ENCODE measurements at places on chromosomes 4 and X.

DNA sequence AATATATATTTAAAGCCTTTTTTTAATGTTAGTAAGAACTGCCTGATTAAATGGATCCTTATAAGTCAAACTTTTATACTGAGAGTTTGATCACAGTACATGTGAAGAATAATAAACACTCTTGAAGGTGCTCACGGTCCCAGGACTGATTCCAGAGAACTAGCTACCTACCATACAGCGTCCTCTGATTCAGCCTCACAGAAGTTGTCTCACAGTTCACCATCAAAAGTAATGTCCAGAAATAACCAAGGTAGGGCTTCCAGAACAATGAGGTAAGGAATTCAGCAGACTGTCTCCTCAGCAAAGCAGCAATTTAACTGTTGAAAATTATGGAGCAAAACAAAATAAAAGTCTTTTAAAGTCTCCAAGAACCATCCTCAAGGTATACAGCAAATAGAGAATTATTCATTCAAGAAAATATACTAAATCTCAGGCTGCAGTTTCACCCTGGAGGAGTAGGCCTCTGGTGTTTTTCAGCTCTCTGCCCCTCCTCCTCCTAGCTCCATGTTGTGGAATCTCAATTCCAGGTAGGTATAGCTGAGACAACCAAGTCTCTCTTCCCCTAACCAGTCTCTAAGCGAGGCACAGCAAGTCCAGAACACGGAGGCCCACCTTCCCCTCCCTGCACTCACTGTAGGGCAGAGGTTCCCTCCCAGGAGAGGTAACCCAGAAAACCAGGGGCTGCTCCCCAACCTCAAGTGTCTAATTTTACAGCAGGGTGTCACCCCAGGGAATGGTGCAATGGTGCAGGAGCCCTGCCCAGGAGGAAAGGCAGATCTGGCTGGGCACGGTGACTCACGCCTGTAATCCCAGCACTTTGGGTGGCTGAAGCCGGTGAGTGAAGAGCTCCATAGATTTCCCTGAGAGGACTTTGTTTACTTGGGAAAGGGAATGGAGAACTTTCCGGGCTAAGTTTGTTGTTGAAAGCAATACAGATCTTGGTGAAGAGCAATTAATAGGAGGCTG is 28.6 kb downstream of the FAM241A start:
- DNase-seq: no peak

GRCh38 chr4:3762753-3763549 is 3.2 kb upstream of the ADRA2C start:
- no peak for DNase-seq

DNA sequence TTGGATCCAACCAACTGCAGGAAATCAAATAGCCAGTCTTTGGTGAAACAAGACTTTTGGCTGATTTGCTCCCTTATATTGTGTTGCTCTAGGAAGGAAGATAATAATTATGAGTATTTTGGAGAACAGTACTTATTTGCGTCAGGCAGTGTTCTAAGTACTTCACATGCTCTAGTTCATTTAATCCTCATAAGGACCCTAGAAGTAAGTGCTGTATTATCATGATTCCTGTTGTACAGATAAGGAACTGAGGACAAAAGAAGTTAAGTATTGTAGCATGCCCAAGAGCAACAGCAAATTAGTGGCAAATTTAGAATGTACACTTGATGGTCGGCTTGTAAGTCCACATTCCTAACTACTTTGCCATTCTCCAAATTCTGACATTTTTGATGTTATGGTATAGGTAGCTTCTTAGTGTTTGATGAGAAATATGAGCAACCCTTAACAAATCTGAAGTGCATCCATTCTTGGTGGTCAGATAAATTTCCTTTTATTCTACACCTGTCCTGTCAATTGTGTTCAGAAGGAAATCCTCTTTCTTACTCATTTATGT is 72.0 kb downstream of the SPRY1 start:
- no peak for DNase-seq

DNA sequence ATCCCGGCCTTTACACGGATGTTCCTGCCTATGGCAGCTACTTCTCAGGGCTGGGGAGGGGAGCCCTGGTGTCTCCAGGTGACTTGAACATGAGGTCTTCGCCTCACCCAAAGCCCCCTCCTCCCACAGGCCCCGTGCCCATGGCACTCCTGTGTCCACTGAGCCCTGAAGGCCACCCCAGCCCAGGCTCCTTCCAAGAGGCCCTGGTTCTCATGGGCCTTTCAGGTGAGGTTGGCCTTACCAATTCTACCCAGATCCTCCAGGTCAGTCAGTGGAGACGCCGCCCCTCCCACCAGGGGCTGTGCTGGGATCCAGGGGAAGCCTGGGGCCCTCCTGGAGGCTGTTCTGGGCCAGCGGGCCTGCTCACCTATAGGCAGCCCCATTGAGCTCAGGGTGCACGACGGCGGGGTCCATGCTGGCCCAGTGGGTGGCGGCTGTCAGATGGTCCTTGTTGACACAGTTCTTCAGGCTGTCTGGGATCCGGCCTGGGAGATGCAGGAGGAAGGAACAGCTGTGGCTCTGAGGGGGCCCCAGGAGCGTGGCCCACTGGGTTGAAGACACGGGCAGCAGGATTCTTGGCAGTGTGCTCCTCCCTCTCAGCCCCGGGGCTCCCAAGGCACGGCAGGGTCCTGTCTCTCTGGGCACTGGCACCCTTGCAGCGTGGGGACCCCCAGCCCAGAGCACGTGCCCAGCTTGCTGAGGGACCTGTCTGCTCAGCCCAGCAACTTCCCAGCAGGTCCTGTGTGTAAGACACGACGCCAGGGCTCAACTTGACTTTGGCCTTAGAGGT is 36.2 kb downstream of the CTBP1 start:
- DNase-seq: no peak

- DNase-seq: no peak
Measured at GRCh38 chr4:186900232-186900900, 176.7 kb upstream of the FAT1 start.

DNA sequence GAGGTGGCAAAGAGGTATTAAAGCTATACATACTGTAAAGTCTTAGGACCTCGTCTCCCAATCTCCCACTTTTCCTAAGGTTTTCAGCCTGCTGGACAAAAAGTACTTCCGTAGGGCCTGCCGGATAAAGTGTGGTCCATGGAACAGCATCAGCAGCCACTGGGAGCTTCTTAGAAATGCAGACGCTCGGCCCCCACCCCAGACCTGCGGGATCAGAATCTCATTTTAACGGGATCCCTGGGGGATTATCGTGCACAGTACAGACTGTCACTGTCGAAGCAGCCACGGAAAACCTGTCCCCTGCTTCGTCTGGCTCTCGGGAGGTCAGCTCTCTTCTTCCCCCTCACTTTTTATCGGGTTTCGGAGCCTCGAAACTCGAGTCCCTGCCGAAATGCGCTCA is 802 bp downstream of the ADGRG2 start:
- DNase-seq: peak; percentile 29

- DNase-seq: peak; percentile 87
Measured at GRCh38 chrX:133649651-133650050, 234.4 kb upstream of the GPC4 start.

DNA sequence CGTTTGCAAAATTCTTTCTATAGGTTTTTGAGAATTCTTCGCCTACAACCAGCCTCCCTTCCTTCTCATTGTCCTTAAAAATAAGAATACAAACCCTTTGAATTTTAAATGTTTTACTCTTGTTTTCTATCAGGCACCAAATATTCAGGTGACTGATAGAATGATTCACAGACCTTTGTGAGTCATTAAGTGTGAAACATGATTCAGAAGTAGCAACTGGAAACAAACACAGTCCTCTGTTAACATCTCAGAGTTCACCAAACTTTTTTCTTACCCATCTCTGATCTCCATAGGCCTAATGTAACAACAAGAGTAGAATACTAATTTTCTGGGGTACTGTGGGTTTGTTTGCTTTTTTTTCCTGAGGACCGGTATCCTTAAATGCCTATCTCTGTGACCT is 63.4 kb upstream of the MAB21L2 start:
- no peak for DNase-seq

- no peak for DNase-seq
Measured at GRCh38 chrX:129318375-129318774, 204.9 kb downstream of the SMARCA1 start.

DNA sequence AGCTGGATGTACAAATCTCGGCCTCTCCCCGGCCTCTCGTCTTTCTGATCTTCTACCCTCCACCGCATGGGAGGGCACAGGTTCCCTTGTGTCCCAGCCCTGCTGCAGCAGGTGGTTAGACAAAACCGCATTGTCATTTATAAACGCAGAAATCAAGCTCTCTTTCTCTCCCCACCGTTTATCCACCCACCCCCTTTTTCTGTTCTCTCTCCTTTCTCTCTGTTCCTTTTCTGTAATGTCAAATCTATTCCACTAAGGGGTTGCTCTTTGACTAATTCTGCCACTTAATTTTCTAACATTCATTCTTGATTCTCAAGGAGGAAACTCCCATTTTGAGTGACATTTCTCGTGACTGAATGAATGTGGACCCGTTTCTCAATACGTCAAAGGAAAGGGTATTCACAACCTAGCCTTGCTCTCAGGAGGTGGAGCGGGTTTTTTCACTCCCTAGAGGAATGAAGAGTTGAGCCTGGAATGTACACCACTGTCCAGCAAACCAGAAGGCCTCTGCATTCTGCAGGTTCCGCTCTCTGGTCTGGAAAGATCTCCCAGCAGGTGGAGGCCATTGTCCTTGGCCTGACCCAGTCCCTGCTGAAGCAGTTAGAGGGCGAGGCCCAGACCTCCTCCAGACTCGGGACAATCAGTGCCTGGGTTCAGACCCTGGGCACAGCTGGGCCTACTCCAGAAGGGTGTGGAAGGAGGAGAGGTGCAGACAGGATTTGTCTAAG is 70.9 kb upstream of the ENPP6 start:
- DNase-seq: no peak

GRCh38 chr4:80322716-80323115 is 12.8 kb upstream of the CFAP299 start:
- DNase-seq: no peak

GRCh38 chr4:38696697-38697096 is 32.7 kb downstream of the KLF3 start:
- DNase-seq: no peak

- DNase-seq: no peak
Measured at GRCh38 chr4:46975812-46976553, 17.4 kb downstream of the GABRA4 start.

- no peak for DNase-seq
Measured at GRCh38 chrX:147343467-147343866, 528.9 kb upstream of the CXorf51A start.

- no peak for DNase-seq
Measured at GRCh38 chr4:55291227-55291640, 54.8 kb upstream of the SRD5A3 start.

GRCh38 chr4:184409502-184409901 is 64.8 kb downstream of the IRF2 start:
- no peak for DNase-seq

DNA sequence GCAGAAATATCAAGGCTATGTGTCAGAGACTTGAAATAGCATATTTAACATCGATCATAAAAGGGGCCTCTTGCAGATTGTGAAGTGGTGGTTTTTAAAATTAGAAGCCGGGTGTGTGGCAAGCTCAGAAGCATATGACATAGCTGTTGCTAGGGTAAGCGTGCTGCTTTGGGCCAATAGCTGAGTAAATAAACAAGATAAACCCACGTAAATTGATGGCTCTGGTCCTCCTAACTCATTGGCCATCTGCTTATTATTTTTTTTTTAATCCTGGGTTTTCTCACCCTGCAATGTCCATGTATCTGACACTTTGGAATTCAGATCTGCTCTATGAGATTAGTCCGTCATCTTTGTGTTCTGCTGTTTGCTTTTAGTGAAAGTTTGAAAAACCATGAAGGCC is 32.6 kb upstream of the STOX2 start:
- DNase-seq: no peak

GRCh38 chr4:39587881-39588280 is 50.8 kb downstream of the SMIM14 start:
- no peak for DNase-seq

- peak; percentile 59 for DNase-seq
Measured at GRCh38 chrX:11666164-11666563, 444 bp upstream of the ARHGAP6 start.

GRCh38 chrX:133561251-133561650 is 146.0 kb upstream of the GPC4 start:
- DNase-seq: no peak

DNA sequence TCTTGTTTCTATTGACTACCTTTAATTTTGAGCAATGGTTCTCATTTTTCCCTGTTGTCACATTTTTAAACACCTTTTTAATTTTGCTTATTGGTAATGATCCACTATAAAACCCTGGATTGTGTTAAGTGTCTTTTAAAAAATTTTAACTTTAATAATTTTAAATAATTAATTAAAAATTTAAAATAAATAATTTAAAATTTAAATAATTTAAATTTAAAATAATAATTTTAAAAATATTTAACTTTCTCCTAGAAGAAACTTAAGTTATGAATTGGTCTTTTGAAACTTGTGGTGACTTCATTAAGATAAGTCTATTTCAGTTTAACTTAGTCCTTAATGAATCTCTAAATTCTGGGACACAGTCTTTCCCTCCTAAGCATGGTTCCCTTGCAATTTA is 566.3 kb upstream of the GALNTL6 start:
- DNase-seq: no peak

- peak; percentile 85 for DNase-seq
Measured at GRCh38 chr4:12633053-12633651, 851.0 kb downstream of the RAB28 start.

- DNase-seq: no peak
Measured at GRCh38 chrX:38205039-38205438, 15.6 kb downstream of the SRPX start.

GRCh38 chr4:158667651-158668198 is 4.0 kb downstream of the C4orf46 start:
- no peak for DNase-seq

GRCh38 chrX:119055687-119056086 is 17.1 kb upstream of the CT47C1 start:
- DNase-seq: peak; percentile 18

DNA sequence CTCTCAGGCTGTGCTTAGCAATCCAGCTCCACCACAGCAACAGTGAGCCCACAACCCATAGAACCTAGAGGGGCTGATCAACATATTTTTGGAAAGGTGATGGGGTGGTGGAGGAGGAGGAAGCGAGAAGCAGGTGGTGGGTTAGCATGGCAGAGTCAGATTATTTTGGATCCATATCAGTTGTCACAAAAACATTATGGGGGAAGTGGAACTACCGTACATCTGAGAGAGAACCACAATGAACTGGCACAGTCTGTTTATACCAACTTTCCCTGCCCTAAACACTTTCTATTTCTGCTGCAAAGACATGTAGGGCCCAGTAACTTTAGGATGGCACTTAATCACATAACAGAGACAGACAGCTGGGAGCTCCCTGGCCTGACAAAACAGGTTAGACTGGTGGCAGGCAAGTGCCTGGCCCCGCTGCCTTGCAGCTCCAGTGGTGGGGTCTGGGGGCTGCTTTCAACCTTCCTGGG is 4.3 kb downstream of the SLC9A7 start:
- DNase-seq: no peak

- no peak for DNase-seq
Measured at GRCh38 chr4:123953566-123953965, 557.0 kb downstream of the SPRY1 start.

- no peak for DNase-seq
Measured at GRCh38 chr4:163808011-163808410, 313.5 kb downstream of the TMA16 start.

DNA sequence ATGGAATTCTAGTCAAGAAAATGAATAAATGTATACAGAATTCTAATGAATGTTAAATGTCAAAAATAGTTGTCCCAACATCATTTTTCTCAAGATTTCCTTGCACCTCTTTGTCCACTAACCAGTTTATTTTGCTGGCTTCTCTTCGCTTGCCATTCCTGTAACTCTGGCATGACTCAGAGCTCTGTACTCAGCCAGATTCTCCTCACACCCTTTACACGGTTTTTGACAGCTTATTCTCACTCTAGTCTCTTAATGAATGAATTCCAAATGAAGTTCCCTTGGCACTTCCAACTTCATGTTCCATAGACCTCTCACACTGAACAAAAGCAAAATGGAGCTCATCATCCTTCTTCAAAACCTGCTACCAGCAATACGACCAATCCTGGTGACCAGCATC is 419.3 kb upstream of the SLIT2 start:
- DNase-seq: no peak

Data from neural progenitor cell (in vitro differentiated cells).